ENCODE measurements at places on chromosomes 2 and 18.

- DNase-seq = no peak
Observed at GRCh38 chr2:202577250-202578183, 57.3 kb upstream of the FAM117B start.

DNA sequence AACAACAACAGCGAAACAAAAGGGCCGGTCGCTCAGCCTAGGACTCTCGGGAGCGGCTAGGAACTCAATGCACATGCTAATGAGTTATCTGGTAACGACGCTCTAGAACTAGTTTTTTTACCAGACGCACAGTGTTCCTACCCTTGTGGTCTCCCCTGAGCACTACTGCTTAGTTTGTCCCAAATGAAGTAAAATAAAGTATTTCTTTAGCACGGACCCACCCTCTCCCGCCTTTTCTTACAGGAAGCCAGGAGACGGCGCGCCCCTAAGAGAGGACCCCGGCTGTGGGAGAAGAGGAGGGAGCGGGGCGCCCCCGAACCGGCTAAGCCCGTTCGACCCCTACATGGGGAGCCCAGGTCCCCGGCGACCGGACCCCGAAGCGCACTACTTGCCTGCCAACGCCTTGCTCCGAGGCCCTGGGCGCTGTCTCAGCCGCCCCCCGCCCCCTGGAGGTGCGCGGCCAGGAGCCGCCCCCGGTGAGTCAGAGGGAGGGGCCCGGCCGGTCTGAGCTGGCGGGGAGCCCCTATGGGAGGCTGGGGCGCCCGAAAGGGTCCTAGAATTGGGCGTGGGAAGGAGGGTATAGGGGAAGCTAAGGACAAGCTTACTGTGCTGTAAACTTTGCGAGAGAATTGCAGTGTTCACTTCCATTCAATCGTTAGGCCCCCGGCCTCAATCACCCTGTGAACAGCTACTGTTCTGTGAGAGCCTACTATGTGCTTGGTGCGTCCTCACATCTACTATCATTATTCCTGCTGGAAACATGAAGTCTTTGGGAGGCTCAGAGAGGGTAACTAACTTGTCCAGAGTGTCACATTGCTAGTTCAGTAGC, 3.6 kb upstream of the CAPG start:
- peak; percentile 42 for DNase-seq

DNA sequence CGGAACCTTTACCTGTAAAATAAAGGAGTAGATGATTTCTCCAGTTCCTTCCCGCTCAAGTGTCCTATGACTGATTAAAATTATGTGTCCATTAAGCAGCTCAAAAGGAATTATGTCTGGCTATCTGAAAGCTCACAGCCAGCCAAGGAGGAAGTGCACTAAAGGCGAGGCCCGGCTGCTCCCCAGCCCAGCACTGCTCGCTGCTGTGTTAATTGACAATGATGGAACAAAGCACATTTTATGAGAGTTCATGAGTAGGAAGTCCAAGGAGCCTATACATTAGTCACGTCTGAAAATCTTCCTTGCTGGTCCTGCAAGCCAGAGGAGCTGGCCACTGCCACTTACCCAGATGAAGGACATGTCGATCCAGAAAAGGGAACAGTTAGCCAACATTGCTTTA, 14.3 kb downstream of the TTC32 start:
- no peak for DNase-seq

GRCh38 chr2:105538840-105539239, 140.0 kb upstream of the FHL2 start:
- no peak for DNase-seq

GRCh38 chr2:28102455-28102874, 211.9 kb downstream of the BABAM2 start:
- DNase-seq = no peak

- DNase-seq = no peak
Observed at GRCh38 chr18:74316257-74317170, 875 bp downstream of the C18orf63 start.

GRCh38 chr2:46410273-46411244, 68.8 kb upstream of the TMEM247 start:
- no peak for DNase-seq

GRCh38 chr2:69798909-69799526, 30.4 kb upstream of the GMCL1 start:
- no peak for DNase-seq

GRCh38 chr2:220913384-220913783, 658.7 kb downstream of the EPHA4 start:
- DNase-seq = no peak

DNA sequence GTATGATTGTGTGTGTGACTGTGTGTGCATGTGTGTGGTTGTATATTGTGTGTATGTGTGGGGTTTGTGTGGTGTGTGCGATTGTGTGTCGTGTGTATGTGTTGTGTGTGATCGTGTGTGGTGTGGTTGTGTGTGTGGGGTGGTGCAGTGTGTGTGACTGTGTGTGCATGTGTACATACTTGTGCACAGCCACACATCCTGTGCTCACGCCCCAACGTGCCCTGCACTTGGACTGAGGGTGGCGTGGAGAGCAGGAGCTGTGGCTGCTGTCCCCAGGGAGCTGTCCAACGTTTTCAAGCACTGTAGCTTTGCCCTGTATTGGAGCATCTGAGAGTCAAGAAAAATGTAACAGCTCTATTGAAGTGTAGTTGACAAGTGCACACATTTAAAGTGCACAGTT, 243.2 kb upstream of the HDAC4 start:
- DNase-seq = no peak

DNA sequence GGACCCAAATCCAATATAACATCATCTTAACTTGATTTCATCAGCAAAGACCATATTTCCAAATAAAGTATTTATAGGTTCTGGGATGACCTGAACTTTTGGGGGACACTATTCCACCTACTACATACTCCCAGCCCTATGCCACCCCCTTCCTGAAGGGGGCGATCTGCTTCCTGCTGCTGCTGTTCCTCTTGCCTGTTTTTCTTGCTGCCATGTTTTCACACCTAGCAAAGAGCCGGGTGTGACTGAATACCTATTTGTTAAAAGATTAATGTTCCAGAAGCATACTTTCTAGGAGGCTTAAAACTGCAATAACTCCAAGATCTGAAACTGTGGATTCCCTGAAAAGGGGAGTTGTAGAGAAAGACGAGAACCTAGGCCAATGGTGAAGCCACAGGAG, 89.7 kb downstream of the ICOS start:
- no peak for DNase-seq

DNA sequence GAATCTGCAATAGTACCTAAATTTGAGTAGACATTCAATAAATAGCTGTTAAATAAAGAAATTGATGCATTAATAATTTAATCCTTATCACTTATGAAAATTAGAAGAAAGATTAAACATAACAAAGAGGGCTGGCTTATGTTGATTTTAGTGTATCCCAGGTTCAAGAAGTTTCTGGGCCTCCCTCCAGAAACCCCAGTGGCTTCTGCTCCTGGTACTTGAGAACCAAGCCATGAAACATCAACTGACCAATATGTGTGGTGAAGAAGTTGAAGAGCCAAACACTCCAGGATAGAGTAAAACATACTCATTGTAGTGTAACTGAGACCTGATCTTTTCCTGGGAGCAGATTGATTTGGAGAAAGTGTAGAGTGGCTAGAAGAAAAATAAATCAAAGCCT, 1465.7 kb upstream of the PIK3C3 start:
- no peak for DNase-seq

GRCh38 chr2:169090133-169090820, 20.9 kb downstream of the DHRS9 start:
- DNase-seq = no peak

DNA sequence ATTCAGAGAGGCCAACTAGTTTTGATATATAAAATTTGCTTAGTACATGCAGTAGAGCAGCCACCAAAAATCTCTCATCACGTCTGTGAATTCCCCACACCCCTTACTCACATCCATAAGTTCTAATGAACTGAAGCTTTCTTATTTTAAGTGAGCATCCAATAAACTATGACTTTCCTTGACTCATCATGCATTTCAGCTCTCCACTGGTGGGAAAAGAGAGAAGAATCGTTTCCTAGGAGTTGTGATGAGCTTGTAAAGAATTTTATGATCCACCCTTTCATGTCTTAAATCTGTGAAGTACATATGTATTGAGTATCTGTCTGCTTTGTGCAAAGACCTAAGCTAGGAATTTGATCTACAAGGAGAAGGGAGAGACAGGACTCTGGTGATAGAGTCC, 428.6 kb downstream of the SETBP1 start:
- DNase-seq = no peak

GRCh38 chr18:13272416-13272815, 53.9 kb downstream of the LDLRAD4 start:
- DNase-seq = no peak

- DNase-seq = no peak
Observed at GRCh38 chr2:144405982-144406788, 113.7 kb downstream of the ZEB2 start.

- DNase-seq = no peak
Observed at GRCh38 chr2:27921880-27922547, 31.5 kb downstream of the BABAM2 start.

DNA sequence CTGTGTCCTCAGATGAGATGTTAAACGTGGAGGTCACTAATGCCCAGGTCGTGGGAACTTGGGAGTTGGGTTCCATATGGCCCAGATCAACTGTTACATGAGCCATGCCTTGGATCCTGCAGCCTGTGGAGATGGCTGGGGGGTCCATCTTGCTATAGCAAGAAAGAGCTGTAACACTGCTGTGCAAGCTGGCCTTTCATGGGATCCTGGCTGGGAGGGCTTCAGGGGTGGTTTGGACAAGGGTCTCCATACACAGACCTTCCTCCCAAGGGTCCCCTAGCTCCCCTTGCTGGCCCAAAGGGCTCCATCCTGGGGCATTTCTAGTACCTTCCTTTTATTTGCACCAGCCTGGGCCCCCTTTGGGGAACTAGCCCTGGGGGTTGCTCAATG, 337.7 kb downstream of the DYSF start:
- DNase-seq = no peak

- no peak for DNase-seq
Observed at GRCh38 chr18:1104181-1104881, 199.7 kb downstream of the ADCYAP1 start.

- DNase-seq = no peak
Observed at GRCh38 chr2:30686669-30687068, 120.6 kb downstream of the CAPN13 start.

All from stimulated activated CD4-positive, alpha-beta T cell treated with anti-CD3 and anti-CD28 coated beads, Interleukin-4, amount 100 ng/mL, for 4 hours (primary cell).